Activated naive CD8-positive, alpha-beta T cell treated with anti-CD3 and anti-CD28 coated beads, Interleukin-2, amount 50 U/mL, for 24 hours (primary cell): ENCODE measurements at places on chromosomes 1 and 21.

- no peak for DNase-seq
Observed at GRCh38 chr1:25651036-25651640, 34.5 kb downstream of the MAN1C1 start.

- no peak for DNase-seq
Observed at GRCh38 chr1:226832613-226833012, 37.8 kb upstream of the PSEN2 start.

DNA sequence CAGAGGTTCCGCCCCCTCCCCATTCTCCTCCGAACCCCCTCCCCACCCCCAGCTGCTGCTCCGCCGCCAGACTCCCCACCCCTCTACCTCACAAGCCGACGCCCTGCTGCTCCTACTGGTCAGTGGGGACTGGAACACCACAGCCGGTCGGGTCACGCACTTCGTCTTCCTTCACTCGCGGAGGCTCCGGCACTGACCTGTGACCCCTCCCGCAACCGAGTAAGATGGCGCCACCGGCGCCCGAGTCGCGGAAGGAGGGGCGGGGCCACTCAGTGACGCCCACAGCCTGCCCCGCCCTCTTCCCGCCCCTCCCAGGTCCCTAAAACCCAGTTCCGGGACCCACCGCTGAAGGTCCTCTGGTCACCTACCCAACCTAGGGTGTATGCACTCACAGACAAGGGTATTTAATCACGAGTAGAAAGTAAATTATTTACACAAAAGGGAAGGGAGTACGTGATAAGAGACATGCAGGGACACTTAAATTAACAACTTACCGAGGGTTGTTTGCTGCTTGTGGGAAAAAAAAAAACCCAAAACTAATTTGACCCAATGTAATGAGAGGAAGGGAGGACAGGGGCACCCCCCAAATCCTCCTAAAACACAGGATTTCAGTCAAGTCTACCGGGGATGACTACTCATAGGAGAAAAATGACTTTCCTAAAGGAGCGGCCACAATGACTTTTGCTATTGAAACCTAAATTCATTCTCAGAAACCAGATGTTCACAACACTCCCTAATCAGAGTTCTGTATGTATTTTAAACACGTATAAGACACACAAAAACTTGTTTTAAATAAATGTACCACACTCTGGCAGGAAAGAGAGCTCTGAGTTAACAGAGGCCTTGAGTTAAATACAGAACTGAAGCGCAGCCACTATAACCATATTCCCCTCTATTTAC lies at the start of gene RIT1:
RIT1 (minus strand) TSS at position 194 of the 900 bp plus-strand sequence. CDS start 588 bp downstream, outside the sequence.
- DNase-seq, result peak; percentile 90

DNA sequence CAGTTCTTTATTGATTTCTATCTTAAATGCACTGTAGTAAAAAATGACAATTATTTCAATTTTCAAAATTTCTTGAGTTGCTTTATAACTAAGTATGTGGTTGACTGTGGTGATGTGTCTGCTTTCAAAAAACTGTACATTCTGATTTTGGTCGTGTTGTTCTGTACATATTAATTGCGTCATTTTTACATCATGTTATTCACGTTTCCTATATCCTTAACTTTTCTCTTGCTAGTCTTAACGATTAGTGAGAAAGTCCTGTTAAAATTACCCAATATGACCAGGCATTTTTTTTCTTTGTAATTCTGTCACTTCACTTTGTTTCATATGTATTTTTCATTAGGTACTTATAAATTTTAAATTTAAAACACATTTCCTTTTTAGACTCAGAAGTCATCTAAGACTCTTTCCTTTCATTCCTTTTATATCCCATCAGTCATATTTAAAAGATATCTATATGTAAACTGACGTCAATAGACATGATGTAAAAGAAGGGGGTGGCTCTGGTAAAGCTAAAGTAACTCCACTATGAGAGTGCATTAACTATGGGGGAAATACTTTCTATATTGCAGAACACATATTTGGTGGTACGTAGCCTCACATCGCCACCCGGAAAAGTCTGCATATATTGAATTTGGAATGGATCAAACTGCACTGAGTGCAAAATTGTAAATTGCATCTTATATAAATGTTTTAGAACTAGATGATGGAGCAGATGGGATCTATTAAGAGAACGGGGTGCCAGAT lies 1.1 kb upstream of the COA6 start:
- no peak for DNase-seq

GRCh38 chr1:241610056-241610815 lies 29.9 kb downstream of the CHML start:
- DNase-seq, result no peak

DNA sequence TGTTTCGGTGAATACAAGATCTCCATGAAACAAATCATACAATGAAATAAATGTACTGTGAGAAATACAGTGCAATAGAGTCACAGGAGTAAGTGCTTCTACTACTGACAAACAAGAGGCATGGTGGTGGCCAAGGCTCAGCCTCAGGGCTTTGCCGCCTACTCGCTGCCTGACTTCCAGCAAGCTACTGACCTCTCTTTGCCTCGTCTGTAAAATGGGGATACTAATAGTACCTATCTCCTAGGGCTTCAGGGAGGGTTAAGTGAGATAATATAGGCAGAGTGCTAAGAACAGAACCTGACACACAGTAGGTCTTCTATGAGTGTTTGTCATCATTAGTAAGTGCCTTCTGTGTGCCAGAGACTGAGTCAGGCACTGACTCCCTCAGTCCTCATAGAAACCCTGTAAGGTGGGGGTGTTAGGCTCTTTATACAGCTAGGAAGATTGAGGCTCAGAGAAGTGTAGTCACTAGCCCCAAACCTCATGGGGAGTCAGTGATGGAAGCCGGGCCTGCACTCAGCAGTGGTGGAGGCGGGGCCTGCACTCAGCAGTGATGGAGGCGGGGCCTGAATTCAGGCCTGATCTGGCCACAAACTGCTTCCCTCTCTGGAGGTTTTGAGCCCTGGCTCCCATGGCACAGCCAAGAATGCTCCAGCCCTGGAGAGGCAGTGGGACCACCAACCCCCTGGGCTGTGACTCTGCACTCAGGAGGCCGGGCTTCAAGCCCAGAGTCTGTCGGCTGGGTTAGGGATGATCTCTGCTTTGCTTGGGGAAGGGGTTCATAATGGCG lies 6.8 kb downstream of the BSND start:
- no peak for DNase-seq

GRCh38 chr1:109225308-109225707 lies 11.6 kb downstream of the SARS1 start:
- no peak for DNase-seq

DNA sequence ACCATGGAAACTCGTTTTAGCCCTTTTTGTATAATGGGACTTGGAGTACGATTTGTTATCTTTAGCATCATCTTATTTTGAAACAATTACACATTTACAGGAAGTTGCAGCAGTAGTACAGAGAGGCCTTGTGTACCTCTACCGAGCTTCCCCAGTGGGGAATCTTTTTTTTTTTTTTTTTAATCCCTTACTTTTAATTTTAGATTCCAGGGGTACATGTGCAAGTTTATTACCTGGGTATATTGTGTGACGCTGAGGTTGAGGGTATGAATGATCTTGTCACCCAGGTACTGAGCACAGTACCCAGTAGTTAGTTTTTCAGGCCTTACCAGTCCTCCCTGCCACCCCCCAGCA lies 45.9 kb downstream of the HHAT start:
- no peak for DNase-seq

GRCh38 chr1:22592919-22593790 lies 29.9 kb downstream of the EPHA8 start:
- no peak for DNase-seq

DNA sequence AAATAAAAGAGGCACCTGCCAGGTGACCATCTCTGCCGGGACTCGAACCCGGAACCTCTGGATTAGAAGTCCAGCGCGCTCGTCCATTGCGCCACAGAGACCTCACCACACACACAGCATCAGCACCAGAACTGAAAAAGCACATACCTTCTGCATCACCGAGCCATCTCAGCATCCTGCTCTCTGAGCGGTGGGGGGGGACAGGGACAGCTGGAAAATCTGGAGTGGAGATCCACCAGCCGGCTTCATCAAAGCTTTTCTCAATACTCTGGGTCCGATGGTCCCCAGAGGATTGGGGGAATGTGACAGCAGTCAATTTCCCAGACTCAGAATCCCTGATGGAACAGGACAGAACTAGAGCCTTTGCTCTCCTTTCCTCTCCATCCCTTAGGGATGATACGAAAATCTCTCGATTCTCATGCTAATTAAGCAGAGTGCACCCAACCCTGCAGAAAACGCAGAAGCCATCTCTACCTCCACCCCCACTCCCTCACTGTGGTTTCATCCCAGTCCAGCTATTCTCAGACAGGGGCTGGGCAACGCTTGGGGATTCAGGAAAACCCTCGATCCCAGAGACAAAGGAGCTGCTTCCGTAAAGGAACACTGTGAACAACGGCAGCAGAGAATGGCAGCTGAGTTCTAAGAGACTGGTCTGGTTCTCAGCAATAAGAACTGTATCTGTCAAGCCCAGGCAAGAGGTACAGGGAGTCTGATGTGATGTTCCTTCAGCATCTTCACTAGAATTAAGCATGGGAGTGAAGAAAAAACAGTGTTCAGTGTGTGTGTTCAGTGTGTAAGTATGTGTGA lies 29.6 kb upstream of the CADM3 start:
- DNase-seq, result peak; percentile 2

DNA sequence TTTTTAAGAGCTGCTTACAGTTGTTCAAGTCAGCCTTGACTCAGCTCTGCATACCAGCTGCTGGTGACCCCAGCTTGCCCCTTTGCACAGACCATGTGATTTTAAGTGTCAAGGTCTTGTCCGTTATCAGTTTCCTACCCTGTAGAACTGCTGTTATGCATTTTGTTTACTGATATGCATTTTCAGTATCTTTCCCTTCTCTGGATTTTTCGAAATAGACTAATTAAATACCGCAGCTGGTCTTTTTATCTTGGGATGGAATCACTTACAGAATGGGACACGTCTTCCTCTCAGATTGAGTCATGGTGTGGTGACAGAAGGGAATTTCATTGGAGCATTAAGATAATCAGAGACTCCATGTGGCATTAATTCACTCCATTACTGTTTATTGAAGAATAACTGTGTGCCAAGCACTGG lies 145.6 kb downstream of the FMN2 start:
- no peak for DNase-seq

DNA sequence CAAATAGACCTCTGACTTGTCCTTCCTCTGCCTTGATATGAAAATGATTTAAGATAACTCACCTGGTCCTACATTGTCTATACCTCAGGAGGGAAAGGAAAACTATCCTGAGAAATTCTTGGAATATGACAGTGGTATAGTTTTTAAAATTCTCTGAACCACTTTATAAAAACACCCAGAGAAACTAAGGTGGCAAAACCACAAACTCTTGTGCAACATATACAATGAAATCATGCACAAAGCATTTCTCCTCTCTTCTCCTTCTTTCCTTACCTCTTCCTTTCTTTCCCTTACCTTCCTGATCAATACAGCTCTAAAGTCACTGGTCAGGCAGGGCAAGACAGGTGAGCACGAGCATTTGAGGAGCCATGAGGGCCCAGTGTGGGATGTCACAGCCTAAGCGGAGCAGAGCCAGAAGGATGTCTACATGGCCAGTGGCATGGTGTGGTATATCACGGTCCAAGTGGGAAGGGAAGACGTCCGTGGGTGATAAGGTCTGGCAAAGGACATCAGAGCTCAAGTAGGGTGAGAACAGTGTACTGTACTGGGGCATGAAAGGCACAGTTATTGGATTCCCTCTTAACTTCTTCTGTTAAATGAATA lies 543.3 kb downstream of the DPYD start:
- DNase-seq, result no peak

DNA sequence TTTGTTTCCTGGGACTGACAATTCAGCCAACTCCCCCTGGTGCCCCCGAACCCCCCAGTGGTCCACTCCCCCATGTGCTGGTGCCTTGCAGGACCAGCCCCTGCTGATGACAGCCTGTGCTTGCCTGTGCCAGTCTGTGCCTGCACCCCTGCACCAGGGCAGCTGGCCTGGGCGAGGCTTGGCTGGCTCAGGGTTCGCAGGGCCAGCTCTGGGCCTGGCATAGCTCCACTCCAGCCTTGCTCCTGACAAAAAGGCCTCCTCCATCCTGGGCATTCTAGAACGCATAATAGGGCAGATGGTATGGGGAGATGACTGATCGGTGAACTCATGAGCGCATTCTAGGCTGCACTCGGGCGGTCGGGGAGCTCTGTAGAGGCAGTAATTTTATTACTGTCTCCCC lies 5.4 kb downstream of the CNTN2 start:
- DNase-seq, result no peak

- DNase-seq, result no peak
Observed at GRCh38 chr1:160823296-160823695, 27.3 kb downstream of the LY9 start.

DNA sequence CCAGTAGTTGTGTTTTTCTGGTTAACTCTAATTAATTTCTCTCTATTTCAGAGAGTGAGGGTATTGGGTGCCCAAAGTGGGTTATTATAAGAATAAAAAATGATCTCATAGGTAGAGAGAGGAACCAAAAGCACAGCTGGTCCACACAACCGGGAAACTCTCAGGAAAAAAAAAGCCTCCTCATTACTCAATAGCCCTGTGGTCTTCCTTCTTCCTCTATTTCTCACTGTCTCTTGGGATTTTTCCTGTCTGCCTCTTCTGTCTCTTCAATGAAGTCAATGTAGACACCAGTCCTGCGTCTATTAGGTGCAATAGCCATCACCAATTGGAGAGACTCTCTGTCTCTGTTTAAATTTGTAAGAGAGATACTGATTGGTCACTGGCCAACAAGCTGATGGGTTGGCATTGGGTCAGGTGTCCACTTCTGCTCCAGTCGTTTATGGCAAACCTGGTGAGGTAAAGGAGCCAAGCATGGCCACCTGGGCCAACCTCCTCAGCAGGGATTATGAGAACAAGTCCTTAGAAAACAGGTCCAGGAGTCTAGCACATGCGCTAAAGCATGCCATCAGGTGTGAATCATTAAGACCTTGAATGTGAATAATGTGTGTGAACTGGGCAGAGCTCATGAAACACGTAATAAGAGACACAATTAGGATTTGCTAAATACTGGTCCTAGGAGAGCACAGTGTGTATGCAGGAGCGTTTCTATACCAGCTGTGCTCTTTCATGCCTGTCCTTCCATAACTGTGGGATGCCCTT lies 443.0 kb upstream of the RUNX1 start:
- DNase-seq, result no peak

DNA sequence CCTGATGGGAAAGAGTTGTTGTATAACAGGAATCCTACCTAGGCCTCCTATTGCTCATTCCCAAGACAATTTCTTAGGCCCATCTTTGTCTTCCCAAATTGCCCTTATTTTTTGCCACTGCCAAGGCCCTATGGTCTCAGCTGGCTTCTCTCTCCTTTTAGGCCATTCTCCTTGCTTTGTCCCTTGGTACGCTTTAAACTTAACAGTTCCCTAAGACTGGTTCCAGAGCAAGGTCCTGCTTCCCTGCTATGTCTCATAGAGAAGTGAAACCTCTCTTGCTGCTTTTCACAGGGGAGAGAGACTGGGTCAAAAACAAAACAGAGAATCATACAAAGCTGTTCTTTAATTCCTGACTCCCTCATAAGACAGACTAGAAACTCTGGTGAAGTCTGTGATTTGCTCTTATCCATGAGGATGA lies 77.1 kb downstream of the XCL2 start:
- DNase-seq, result no peak
